ENCODE measurements at places on chromosomes 1 and 21.
A peak's percentile ranks its signal among the peaks of the same experiment; 100 is the strongest.

DNA sequence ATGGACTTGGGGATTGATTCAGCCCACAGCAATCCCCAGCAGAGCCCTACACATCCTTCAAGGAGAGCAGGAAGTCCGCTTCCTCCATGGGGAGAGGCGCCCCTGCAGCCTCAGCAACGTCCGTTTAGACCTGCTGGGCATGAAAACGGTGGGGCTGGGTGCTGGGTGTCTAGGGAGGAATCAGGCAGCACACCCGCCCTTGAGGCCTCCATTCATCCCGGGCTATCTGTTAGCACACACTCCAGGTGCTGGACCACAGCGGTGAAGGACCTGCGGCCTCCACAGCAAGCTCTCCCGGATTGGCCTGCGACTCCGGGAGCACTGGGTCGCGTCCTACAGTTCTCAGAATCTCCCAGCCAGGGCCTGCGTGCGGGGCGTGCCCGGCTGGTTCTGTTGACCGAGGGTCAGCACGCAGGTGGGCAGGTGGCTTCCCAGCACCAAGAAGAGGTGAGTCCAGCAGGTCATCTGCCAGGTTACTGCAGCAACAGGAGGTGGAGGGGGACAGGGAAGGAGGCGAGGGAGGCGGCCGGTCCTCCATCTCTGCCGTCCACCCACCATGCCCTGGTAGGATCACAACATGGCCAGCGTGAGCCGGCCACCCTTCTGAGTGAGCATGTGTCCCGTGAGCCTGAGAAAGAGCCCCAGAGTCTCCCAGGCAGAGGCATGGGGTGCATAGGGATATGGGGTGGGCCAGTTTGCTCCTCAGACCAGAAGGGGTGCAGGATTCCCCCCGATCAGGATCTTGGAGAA lies 96.6 kb downstream of the RIPK4 start:
- no peak for DNase-seq

- no peak for DNase-seq
Measured at GRCh38 chr21:46352913-46353312, 29.0 kb downstream of the PCNT start.

GRCh38 chr1:35585281-35585680 lies 12.2 kb downstream of the TFAP2E start:
- no peak for DNase-seq

- DNase-seq = no peak
Measured at GRCh38 chr1:203162403-203162802, 13.2 kb downstream of the MYBPH start.

GRCh38 chr1:60989749-60990713 lies 92.3 kb upstream of the NFIA start:
- no peak for DNase-seq

DNA sequence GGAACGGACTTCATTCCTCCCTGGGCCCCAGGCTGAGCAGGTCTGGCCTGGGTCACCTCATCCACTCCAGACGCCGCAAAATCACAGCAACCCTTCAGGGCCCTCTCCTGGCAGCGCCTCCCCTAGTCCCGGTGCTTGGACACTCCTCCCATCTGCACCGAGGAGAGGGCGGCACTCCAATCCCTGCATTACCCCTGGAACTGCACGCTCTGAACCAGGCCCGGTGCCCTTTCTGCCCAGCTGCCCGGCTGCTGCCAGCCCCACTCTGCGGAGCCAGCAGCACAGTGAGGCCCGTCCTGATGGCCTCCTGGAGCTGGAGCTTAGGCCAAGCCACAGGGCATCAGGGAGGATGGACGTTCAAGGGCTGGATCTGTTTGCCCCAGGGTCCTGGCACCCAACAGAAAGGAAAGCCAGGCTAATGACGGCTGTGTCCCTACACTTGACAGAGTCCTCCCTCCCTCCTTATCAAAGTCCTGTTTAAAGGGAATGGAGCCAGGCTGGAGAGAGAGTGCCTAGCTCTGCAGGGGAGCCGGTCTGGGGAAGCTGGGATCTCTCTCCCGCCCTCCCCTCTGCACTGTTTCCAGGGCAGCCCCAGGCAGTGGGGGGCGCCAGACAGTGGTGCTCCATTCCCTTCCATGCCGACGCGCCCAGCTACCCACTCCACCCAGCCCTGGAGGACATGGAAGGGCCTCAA lies 12.7 kb downstream of the COL6A2 start:
- DNase-seq = no peak

DNA sequence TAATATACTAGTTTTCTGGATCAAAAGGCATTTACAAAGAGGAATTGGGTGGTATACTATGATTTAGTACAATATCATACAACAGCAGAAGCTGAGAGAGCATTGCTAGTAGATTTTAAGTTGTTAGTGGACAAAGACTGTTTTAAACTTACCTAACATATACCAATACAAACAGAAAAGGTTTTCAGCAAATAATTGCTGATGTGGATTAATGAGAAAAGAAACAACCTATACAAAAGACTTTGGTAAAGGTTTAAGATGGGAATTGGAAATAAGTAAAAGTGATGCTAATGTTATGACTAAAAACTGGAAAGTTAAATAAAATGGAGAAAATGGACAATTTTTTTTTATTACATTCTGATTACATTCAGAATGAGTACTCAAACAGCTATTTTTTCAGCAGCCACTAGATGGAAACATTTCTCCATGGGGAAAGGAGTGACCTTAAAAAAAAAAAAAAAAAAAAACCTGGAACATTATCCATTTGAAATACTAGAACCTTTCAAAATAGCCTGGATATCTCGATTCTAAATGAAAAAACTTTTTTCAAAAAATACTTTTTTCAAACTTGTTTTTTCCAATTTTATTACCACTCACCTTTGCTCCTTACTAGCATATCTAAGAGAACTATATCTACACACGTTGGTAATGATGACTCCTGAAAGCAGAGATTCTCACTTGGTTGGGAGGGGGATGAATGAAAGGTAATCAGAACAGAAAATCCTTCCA lies 55.4 kb downstream of the EPRS1 start:
- DNase-seq = no peak

DNA sequence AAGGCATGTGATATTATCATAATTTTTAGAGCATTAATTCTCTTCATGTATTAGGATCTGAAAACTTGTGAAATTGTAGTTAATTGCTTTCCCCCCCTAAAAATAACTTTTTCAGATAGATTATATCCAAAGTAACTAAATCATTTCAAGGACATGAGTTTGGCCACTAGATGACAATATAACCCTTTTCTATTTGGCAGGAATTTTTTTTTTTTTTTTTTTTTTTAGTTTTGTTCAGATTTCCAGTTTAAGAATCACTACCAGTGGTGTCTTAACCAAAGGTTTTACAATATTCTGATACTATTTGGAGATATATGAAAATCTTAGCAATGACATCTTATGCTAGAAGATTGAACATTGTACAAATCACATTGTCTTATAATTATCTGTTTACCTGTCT lies 370.8 kb downstream of the AMY1C start:
- DNase-seq = no peak

DNA sequence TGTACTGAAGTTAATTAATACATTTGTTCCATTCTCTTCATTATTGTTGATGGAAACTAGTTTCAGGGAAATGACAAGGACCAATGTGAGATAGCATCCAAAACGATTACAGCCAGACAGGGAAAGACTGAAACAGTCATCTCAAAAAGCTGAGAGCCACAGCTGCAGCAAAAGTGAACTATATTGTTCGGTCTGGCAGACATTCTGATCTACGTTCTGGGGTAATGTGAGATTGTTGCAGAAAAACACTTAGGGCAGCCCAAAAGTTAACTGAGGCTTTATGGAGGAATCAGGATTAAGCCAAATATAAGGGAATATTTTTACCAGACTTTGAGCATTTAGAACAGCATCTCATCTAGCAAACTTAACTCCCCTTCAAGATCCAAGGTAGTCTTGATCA lies 112.9 kb downstream of the LRRC40 start:
- DNase-seq = no peak

DNA sequence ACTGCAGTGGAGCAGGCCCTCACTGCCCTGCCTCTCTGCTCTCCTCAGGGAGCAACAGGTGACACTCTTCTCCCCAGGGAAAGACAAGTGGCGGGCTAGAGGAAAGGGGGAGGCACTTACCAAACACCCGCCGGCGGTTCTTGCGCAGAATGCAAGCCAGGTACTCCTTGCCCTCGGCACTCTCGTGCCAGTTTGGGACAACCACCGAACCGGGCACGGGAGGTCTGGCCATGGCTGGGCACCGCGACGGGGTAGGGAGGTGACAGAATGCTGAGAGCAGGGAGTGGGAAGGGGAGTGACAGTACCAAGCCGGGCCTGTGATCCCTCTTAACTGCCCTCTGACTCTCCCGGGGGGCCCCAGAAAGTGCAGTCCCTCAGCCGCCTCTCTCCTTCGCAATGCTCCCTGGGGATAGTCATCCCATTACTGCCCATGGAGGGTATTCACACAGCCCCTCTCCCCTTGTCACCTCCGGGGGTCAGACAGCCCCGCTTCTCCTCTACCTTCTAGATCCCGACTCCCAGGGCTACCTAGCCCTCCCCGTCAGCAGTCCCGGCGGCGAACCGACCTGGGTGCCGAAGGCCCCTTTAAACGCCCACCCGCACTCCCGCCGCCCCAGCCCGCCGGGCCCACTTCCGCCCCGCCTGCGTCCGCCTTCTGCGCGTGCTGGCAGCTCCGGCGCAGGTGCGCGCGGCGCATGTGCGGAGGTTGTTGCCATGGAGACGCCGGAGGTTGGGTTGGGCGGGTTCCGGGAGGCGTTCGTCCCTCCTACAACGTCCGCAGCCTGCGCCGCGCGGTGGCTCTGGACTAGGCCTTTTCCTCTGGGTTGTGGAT lies at the start of gene CPLANE2:
Gene CPLANE2 (minus strand): TSS at position 673 of the 832 bp plus-strand sequence. CDS start 441 bp downstream, at position 232.
- peak; percentile 95 for DNase-seq

DNA sequence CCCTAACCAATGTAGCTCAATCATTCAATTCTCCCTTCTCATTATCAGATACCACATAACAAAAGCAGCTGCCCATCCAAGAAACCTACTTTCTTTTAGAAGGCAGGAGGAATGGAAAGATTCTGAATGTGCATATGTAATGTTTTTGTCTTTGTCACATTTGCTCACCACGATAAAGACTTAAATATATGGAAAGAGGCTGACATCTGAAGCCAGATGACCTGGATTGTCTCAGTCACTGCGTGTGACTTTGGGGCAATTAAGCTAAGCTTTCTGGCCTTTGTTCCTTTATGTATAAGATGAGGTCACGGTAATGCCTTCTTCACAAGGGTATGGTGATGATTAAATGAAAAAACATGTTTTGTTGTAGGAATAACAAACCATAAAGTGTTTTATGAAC lies 42.6 kb downstream of the LRRC52 start:
- no peak for DNase-seq

DNA sequence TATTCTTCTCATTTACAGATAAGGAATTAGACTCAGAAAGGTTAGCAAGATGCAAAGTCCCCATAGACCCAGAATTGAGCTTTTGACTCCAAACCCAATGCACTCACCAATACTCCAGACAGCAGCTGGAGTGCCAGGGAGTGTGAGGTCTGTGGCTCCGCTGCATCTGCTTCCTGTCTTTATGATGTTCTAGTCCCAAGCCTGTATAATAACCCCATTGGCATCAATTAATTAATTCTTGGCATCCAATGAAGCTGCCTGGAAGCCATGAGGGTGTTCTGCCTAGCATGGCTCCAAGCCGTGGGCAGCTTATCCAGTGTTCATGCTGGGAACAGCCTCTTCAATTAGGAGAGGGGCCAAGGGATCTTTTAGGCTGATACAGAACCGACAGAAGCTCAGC lies 188.7 kb downstream of the GIPC2 start:
- no peak for DNase-seq

- no peak for DNase-seq
Measured at GRCh38 chr1:7366286-7366954, 404.7 kb upstream of the VAMP3 start.

DNA sequence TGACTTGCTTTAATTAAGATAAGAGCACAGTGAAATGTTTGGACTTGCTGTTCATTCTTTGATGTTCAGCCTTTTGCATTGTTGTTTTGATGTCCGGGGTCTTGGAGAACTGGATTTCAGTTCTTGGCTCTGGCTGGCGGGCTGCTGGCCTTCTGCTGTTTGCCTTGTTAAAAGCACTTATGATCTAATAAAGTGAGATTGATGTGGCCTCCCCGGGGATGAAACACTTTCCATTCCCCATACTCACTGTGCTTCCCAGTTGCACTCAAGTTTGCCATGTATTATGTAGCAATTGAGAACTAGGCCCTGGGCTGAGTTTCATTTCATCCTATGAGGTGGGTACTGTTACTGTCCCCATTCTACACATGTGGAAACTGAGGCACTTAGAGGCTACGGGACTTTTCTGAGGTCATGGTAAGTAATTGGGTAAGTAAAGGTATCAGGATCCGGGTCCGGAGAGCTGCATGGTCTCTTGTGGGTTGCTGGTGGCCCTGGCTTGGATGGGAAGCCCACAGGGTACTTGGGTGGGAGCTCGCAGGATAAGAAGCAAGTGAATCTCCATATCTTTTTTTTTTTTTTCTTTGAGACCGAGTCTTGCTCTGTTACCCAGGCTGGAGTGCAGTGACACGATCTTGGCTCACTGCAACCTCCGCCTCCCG lies 127.7 kb upstream of the ZBTB40 start:
- no peak for DNase-seq

DNA sequence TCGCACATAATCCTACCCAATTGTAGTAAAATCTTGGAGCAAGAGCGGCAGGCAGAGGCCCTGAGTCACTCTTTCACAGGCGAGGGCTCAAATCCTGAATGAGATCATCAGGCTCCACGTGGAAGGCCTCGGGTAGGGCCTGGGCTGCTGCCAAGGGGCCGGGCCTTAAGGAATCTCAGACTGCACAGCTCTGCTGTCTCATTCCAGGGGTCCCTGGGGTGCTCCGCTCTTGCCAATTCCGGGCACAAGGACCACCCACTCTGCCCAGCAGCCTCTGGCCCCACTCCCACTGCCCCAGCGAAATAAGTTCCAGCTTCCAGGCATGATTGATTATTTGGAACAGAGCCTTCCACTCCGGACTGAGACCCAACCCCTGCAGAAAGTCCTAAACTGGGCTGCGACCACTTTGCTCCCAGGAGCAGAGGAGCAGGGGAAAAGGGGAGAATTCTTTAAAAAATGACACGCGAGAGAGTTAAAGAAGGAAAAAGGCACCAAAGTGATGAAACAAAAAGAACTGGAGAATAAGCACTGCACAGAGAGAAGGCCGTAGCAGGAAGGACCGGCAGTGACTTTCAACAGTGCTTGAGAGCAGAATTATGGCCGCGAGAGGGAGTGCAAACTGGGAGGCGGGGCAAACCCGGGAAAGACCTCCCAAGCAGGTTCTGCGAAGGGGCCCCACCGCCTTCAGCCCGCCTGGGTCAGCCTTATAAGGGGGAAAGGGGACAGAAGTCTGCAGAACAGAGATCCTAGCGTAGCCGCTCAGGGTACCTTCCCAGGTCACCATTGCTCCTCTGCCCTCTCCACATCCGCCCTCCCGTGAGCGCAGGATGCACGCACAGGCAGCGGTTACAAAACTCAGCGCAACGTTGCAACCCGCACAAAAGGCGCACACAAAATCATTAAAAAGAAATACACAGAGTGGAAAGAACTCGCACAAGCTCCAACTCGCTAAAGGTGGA lies 2.0 kb downstream of the ADAMTS1 start:
- DNase-seq = no peak

DNA sequence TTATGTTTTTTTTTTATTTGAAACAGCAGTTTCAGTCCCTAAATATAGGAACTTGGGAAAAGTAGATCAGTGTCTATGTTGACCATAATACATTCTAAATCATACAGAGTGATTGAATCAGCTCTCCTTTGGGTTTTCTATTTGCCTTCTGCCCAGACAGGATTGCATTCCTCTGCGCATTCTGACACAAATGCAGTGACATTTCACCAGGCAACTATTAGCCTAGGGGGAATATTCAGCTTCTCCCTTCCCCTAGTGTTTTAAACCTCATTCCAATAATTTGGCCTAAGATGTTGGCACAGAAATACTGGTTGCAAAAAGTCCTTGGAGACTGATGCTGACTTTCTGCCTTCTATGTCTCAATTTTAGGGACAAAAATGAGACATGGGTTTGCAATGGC lies 172.8 kb downstream of the PTGER3 start:
- no peak for DNase-seq
